ENCODE measurements at places on chromosomes 16 and 17.

DNA sequence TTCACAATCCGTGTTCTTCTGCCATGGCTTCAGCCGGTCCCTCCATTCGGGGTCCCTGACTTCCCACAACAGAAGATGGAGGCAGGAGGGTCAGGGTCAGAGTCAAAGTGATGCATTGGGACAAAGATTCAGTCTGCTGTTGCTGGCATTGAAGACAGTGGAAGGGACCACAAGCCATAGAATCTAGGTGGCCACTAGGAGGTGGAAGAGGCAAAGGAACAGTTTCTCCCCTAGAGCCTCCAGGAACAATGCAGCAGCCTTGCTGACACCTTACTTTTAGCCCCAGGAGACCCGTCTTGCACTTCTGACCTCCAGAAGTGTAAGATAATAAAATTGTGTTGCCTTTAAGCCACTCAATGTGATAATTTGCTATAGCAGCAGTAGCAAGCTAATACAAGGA, 55.9 kb downstream of the MFSD11 start:
- DNase-seq: no peak

GRCh38 chr16:87047221-87048037, 269.8 kb downstream of the C16orf95 start:
- no peak for DNase-seq

DNA sequence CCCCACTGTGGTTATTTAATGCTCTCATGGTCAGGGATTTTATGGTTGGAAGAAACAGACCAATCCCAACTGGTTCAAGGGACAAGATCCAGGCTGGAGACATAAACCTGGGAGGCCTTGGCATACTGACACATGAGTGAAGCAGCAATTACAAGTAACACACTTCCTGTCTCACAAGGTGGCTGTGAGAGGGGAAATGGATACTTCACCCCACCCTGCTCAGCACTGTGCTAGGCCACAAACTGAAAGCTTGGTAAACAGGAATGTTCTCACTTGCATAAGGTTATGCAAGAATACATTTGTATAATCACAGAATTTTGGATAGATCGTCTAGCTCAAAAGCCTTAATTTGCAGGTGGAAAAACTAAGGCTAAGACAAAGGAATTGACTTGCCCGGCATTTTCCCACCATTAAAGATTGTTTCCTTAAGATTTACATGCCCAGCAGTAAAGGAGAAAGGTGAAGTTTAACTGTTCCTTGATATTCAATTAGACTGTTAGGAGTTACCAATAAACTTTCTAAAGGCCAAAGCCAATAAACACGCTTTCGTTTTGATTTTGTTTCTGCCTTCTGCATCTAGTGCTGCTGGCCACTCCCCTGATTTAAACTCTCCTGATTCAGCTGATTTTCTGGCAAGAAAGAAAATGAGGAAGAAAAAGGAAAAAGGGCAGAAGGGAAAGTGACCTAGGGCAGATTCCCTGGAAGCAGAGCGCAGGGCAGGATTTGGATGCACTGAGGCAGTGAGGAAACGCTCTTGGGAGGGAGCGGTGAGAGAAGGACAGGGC, 215.6 kb upstream of the CDH5 start:
- no peak for DNase-seq

DNA sequence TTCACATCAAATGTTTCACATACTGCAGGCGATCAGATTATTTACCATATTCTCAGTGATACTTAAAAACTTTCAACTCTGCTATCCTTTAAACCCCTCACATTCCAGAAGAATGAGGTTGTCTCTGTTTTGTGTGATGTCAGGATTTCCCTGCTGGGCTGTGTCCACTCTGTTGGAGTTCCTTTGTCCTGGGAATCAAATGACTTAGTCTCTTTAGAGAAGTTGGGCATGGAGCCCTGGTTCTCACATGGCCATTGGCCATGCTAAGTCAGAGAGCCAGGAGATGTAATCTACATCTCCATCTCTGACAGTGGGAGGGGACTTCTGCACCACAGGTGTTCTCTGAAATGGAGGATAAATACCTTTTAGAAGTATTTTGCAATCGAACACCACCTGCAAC, 205.1 kb upstream of the MAF start:
- DNase-seq: no peak

DNA sequence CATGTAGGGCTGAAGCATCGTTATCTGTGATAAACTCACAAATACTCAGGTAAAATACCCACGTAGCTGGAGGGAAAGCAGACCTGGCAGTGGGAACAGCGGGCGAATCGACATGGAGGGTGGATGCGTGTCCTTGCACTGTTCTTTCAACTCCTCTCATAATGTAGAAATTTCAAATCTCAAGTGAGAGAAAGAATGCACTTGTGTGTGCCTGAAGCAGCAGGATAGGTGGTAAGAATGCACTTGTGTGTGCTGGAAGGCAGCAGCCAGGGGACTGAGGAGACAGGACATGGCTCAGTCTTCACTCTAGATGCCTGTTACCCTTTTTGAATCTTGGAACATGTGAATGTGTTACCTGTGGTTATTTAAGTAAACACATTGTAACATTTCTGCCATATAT, 10.4 kb downstream of the IFT140 start:
- DNase-seq: no peak

DNA sequence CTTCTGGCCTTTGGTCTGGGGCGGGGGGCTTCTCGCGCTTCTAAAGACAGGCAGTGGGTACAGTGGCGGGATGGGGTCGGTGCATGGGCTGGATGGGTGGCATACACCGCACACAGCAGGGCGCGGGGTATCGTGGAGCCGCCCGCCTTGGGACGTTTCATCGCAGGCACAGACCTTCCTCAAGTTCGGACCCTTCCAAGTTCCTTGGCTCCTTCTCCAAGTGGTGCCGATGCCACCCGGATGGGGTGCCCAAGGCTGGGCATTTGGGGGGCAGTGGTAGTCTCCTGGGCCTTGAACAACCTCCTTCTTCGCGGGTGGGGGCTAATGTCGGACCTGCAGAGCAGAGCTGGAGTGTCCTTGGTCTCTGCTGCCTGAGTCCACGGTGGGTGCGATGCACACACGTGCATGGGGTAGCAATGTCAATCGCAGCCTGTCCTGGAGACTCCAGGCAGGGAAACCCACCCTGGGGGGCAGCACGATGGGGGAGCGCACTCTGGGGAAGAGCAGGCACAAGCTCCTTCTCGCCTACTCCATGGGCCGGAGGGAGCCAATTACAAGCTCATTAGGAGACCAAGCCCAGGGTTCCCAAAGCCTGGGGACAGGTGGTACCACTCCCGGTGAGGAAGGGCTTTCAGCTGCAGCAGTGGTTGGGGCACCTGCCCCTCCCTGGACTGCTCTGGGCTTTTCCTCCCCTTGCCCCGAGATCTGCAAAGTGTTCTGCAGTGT, 686 bp upstream of the MTSS2 start:
- DNase-seq: no peak

DNA sequence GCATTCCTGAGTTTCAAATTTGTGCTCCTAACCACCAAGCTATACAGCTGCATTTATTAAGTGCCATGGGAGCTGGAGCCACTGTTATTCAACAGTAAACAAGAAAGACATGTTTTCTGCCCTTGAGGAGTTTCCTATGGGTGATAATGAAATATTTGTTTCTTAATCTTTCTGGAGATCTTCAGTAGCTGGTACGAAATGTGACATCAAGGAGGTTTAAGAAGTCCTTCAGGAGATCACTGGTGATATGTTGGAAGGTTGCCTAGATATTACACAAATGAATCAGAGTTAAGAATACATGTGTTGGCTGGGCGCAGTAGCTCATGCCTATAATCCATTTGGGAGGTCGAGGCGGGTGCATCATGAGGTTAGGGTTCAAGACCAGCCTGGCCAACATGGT, 14.9 kb downstream of the RHOT1 start:
- DNase-seq: no peak

DNA sequence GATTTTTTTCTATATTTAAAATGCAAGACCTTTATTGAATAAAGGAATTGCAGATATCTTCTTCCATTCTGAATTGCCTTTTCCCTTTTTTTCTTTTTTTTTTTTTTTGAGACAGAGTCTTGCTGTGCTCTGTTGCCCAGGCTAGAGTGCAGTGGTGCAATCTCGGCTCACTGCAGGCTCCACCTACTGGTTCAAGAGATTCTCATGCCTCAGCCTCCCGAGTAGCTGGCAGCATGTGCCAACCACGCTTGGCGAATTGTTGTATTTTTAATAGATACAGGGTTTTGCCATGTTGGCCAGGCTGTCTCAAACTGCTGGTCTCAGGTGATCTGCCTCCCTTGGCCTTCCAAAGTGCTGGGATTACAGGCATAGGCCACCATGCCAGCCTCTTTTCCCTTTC, 151.5 kb downstream of the CEP112 start:
- no peak for DNase-seq

DNA sequence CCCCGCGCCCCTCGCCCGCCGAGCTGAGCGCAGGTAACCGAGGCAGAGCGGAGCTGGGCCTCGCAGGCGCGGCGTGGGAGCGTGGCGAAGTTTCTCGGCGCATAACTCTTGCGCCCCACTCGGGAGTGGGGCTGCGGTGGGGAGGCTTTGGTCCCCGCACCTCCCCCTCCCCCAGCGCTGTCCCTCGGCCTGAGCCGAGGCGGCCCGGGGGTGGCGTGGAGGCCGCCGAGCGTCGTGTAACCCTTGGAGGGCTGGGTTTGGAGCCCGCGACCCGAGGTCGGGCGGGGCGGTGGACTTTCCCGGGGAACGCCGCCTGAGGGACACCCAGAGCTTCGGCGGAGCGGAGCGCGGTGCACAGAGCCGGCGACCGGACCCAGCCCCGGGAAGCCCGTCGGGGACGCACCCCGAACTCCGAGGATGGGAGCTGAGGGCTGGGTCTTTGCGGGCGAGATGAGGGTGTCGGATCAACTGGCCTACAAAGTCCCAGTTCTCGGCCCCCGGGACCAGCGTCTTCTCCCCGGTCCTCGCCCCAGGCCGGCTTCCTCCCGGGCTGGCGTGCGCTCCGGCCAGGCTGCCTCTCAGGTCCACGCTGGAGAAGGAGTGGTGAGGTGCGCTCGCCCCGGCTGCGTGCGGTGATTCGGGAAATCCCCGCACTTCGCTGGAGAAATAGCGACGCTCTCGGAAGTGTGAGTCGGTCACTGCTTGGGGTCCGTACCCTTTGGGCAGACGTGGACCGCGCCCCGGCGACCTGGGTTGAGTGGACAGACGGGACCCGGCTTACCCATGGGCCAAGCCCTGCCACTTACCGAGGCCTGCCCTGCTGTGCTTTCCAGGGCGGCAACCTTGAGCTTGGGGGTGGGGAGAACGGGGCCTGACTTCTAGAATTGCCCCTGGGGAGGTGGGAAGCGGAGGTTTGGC, 168.4 kb downstream of the RAB11FIP4 start:
- DNase-seq: no peak

DNA sequence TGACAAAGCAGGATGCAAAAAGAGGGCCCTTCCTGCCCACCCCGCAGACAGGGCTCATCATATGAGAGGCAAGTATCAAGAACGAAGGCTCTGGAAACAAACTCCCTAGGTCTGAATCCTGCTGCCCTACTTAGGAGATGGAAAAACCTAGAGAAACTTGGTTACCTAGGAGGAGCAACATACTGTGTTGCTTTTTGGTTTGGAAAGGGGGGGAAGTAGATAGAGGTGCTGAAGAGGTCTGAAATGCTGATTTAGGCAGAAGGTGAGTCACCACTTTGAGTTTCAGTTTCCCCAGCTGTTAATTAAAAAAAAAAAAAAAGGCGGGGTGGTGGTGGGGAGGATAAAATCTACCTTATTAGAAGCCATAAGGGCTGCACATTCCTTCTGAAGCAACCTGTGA, 1.5 kb downstream of the N4BP1 start:
- DNase-seq: no peak

DNA sequence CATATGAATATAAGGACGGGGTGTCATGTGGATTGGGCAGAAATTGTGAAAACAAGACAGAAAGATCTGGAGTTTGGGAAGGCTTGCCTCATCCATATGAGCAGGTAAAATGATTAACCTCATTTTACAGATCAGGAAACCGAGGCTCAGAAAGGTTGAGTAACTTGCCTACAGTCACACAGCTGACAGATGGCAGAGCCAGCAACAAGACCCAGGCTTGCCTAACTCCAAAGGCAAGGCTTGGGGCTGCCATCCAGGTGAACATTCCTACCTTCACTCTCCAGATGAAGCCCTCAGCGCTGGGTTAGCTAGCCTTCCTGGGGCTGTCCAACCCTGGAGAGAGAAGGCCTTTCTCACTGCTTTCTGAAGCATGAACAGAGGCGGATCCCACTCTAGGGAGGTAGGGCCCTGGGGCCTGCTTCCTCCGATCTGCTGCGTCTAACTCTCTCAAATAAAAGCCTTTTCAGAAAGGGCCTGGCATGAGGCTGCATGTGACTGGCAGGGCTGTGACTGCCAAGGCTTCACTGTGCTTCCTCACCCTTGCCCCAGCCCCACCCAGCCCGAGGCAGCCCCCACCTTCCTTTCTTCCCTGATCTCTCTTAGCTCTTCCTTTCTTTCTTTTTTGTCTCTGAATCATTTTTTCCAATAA, 107.8 kb downstream of the GNAO1 start:
- DNase-seq: no peak

GRCh38 chr17:53090770-53091169, 732.0 kb upstream of the KIF2B start:
- no peak for DNase-seq

GRCh38 chr16:10878328-10878643, 1.3 kb downstream of the CIITA start:
- DNase-seq: no peak

GRCh38 chr17:8698162-8698971, 46.3 kb downstream of the CCDC42 start:
- no peak for DNase-seq

GRCh38 chr16:84571506-84571905, 46.4 kb downstream of the COTL1 start:
- no peak for DNase-seq

DNA sequence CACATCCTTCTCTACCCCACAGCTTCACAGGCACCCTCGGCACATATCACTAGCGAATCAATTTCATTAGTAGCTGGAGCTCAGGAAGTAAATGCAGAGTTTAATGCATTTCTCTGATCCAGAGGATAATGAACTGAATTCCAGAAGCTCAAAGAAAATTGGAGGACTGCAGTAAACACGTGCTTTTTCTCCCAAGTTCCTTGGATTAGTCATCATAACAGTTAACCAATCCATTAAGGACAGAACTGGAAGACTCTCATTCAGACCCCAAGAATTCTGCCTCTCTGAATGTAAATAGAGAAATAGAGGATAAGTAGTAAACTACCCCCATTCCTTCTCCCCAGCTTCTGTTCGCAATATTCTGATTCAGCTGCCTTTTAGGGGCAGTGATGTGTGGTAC, 40.7 kb downstream of the DUSP14 start:
- DNase-seq: no peak

GRCh38 chr16:14024283-14024682, 46.8 kb upstream of the MRTFB start:
- no peak for DNase-seq

GRCh38 chr16:88809068-88809675, 2.6 kb downstream of the APRT start:
- DNase-seq: no peak

DNA sequence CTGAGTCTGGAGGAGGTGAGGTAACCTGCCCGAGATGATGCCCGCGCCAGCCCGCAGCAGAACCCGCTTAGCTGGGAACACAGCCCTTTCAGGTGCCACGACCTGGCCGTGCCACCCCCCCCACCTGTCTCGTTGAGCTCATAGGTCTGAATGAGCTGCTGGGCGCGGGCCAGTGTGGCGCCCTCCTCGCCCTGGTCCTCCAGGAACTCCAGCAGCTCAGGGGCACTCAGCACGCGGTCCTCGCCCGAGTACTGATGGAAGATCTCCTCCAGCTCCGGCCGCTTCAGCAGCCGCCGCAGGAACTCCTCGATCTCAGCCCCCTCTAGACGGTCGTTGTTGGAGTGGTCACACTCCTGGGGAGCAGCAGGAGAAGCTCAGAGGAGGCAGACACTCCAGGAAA, 13.6 kb downstream of the PLCD3 start:
- no peak for DNase-seq

GRCh38 chr17:44272954-44273353, 5.0 kb upstream of the SLC4A1 start:
- no peak for DNase-seq

- DNase-seq: no peak
Observed at GRCh38 chr16:1900452-1900774, 17.8 kb downstream of the HS3ST6 start.
